ENCODE measurements at places on chromosomes 12 and 14.

GRCh38 chr14:104586832-104587620 is 7.5 kb downstream of the C14orf180 start:
- no peak for DNase-seq

DNA sequence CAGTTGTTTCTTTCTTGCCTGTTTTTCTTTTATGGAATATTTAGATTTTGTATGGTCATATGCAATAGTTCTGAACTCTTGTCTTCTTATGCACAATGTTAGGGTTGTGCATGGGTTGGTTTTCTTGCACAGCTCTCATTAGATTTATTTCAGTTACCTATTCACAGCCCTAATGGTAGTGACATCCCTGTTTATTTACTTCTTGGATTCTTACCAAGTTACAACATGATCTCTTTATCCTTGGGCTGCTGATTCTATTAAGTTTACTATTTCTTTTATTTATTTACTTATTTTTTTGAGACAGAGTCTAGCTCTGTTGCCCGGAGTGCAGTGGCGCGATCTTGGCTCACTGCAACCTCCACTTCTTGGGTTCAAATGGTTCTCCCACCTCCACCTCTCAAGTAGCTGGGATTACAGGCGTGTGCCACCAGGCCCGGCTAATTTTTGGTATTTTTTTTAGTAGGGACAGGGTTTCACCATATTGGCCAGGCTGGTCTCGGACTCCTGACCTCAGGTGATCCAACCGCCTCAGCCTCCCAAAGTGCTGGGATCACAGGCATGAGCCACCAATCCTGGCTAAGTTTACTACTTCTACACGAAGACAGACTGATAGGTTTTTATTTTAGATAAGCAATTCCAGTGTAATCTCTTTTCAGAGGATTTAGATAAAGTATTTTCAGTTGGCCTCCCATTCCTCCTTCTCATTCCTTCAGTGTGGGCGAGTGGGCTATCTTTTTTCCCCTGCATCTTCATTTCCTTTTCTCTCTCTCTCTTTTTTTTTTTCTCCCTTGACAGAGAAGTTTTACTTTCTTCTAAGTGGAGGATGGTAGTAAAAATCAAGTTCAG is 395.1 kb upstream of the RGS6 start:
- DNase-seq: no peak

GRCh38 chr12:103833891-103834290 is 7.1 kb downstream of the NT5DC3 start:
- no peak for DNase-seq

GRCh38 chr14:21047378-21047781 is 5.2 kb downstream of the RNASE7 start:
- DNase-seq: no peak

DNA sequence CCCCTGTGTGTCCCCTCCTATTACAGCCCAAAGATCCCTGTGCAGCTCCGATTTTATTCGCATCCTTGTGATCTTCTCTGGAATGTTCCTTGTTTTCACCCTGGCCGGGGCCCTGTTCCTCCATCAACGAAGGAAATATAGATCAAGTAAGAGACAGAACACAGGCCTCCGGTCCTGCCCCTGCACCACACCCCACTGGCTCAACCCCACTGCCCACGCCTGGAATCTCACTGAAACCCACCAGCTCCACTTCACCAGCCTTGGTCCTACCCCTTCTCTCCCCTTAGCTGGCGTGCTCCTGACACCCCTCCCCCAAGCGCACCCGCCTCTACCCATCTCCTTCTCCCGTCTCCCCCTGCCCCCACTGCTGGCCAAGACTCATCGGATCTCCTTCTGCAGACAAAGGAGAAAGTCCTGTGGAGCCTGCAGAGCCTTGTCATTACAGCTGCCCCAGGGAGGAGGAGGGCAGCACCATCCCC is 934 bp upstream of the TAPBPL start:
- DNase-seq: no peak

GRCh38 chr12:78226763-78227162 is 396.1 kb downstream of the NAV3 start:
- DNase-seq: no peak

GRCh38 chr14:68577802-68578541 is 214.9 kb downstream of the ZFP36L1 start:
- no peak for DNase-seq

- DNase-seq: no peak
Observed at GRCh38 chr14:66405158-66405557, 81.0 kb upstream of the CCDC196 start.

DNA sequence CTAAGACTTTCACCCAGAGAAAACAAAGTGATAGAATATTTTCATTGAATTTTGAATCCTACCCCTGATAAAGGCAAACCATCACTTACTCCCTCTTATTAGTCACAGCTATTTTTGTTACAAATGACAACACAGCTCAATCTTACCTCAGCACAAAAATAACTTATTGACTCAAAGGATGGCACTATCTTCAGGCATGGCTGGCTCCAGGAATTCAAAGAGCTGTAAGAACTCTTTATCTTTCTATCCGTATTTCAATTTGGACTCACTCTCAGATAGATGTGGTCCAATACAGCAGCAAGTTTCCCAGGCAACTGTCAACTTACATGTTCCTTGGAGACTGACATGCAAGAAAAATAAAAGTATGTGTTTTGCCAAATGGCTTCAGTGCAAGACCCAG is 709.4 kb upstream of the MDGA2 start:
- no peak for DNase-seq

DNA sequence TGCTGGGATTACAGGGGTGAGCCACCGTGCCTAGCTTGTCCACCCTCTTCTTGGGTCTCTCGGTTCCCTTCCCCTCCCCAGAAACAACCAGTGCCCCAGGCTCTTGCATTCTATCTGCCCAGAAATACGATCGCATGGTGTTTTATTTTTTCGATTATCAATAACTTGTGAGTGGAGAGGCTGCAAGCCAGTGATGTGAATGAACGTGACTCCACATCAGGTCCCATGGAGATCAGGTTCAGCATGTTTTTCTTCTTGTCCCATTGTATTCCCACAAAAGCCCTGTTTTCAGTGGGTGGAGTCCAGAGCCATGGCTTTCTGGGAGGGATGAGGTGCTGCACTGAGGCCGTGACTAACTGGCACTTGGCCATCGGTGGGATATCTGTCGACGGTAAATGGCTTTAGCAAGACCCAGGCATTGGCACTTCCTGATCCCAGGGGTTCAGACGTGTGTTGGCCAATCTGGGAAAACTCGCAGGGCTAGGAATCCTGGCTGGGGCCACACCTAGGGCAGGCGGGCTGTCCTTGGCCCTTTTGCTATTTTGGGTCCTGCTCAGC is 12.7 kb upstream of the HNF1A start:
- DNase-seq: no peak

DNA sequence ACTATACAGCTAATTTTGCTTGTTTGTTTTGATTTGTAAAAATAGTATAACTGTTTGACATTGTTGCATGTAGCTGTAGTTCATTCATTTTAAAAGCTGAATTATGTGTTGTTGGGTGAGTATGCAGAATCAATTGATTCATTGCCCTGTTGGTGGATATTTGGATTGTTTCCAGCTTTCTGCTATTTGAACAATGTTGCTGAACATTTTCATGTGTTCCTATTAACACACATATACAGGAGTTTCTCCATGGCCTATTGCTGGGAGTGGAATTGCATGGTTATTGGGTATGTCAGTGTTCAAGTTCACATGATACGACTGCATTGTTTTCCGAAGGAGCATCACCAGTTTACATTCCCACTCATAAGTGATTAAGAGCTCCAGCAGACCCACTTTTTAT is 75.3 kb downstream of the SRGAP1 start:
- DNase-seq: no peak

GRCh38 chr14:64637735-64638473 is 66.3 kb upstream of the PLEKHG3 start:
- no peak for DNase-seq

- DNase-seq: no peak
Observed at GRCh38 chr12:68291396-68292036, 38.1 kb upstream of the IL22 start.

- DNase-seq: no peak
Observed at GRCh38 chr12:106181401-106182114, 42.8 kb upstream of the NUAK1 start.

DNA sequence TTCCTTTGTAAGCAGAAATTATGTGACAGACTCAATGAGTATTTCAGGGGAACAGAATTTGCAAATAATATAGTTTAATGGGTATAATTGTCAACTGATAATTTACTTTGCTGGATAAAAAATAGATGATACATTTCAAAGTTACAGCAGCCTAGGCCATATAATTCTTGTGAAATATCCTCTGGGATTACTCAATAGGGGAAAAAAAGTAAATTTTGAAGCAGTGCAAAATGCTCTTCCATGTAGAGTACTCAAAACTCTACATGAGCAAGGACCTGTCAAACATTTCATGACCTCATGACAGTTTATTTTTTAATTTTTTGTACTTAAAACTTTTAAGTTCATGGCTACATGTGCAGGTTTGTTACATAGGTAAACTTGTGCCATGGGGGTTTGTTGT is 163.3 kb downstream of the DACT1 start:
- no peak for DNase-seq

GRCh38 chr14:104329793-104330192 is 191.4 kb downstream of the KIF26A start:
- no peak for DNase-seq

- no peak for DNase-seq
Observed at GRCh38 chr12:98456576-98457573, 58.5 kb upstream of the TMPO start.

GRCh38 chr12:94674835-94675234 is 24.5 kb upstream of the TMCC3 start:
- DNase-seq: no peak

Measured in CD4-positive, alpha-beta T cell treated with Interleukin-17A for 1 hour (primary cell).